ENCODE measurements at places on chromosomes 3 and 15.
A peak's percentile ranks its signal among the peaks of the same experiment; 100 is the strongest.

- no peak for DNase-seq
Observed at GRCh38 chr3:6680119-6680806, 180.7 kb upstream of the GRM7 start.

DNA sequence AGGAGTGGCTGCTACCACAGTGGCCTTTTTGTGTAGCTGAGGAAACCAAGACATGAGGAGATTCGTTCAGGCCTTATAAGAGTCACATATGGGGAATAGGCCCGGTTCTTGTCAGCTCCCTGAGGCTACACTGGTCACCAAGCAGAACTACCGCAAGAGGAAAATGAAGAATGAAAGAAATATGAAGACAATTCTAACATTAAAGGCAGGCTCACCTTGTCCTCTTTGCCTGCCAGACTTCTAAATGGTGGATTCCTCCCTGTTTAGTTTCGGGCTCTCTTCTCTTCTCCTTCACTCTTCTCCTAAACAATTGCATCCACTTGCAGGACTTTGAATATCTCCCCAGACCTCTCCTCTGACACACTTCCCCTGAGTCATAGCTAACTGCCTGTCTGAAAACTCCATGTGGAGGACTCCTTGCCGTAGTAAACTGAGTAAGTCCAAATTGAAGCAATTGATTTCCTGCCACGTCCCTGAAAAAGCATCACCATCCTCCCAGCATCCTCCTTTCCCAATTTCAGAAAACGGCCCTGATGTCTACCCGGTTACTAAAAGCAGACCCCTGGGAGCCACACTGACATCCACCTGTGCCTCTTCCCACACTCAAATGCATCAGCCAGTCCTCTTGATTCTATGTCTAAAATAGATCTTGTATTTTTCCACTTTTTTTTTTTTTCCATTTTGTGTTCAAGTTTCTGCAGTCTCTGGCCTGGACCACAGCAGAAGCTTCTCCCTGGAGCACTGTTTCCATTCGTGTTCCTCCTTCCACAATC, 30.3 kb upstream of the VEPH1 start:
- no peak for DNase-seq

DNA sequence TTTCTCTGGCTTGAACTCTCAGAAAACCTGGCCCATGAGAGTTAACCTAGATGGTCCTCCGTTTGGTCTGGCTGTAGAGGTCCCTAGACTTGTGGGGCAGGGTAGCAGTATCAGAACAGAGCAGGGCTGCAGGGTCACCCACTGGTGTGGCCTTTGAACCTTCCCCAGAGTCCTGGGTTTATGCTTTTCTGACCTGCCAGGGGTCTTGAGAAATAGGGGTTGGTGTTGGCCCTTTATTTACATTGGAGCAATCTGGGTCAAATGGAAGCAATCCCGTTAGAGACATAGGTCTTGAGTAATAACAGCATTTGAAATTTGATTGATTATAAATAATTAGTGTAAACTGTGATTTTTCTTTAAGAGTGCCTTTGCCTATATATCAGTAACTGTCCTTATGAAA, 23.8 kb downstream of the DLEC1 start:
- DNase-seq: no peak

DNA sequence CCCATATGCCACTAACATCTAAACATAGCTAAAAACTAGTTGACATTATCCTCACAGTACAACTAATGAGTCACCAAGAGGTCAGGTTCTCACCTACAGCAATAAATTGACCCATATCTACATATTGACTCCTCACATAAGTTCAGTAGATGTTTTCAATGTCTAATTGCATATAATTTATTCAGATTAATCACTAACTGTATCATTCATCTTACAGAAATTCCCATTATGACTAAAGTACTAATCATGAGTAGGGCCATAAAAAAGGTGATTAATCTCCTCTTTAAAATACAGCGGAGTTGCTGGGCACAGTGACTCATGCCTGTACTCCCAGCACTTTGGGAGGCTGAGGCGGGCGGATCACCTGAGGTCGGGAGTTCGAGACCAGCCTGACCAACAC, 82.4 kb upstream of the ST3GAL6 start:
- no peak for DNase-seq

DNA sequence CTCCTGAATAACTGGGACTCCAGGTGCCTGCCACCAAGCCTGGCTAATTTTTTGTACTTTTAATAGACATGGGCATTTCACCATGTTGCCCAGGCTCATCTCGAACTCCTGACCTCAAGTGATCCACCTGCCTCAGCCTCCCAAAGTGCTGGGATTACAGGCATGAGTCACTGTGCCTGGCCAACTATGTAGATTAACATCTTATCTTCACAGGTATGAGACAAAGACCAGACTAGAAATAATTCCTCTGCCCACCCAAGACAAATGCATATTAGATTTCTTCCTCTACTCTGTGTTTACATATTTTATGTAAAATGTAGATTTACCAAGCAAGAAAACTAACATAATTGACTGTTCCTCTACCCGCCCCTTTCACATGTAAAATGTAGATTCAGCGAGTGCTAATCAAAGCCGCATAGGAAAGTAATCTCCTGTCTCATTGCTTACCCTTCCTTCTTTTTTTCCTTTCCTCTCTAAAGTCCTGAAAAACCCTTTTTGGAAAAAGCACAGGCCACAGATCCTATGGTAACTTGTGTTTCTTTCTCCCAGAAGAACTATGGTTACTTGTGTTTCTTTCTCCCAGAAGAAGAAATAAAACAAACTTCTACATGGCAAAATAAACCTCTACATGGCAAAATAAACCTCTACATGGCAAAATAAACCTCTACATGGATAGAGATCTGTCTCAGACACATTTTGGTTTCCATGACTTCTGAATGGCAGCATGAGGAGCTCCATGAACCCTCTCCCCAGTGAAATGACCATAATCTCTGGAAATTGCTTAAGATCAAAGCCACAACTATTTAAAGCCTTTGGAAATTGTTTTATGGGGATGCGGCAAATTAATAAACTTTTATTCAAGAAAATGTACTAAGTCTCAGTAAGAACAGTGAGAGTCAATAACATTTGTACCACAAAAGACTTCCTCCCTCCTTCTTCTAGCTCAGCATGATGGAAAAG, 9.1 kb upstream of the ABHD2 start:
- no peak for DNase-seq

- peak; percentile 7 for DNase-seq
Observed at GRCh38 chr15:64991536-64992135, 1.9 kb upstream of the SPG21 start.

GRCh38 chr15:95875121-95875643, 455.3 kb upstream of the NR2F2 start:
- DNase-seq: no peak

DNA sequence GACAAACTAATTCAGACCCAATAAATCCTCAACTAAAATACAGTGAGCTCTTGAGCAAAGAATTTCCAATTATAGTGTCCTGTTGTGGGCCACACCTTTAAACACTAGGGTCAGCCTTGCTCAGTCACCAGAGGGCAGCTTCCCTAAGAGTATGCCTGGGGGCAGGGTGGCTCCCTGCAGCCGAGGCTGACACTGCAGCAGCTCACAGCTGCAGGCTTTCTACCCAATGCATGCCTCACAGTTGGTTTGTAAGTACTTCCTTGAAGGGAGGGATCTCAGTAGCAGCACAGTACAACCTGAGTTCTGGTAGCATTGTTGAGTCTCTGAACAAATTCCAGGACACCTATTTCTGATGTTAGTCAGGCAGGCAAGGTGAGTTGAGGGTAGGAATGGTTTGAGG, 335.6 kb downstream of the TUSC7 start:
- DNase-seq: peak; percentile 72

- DNase-seq: peak; percentile 87
Observed at GRCh38 chr3:133821767-133822638, 16.4 kb downstream of the SRPRB start.

DNA sequence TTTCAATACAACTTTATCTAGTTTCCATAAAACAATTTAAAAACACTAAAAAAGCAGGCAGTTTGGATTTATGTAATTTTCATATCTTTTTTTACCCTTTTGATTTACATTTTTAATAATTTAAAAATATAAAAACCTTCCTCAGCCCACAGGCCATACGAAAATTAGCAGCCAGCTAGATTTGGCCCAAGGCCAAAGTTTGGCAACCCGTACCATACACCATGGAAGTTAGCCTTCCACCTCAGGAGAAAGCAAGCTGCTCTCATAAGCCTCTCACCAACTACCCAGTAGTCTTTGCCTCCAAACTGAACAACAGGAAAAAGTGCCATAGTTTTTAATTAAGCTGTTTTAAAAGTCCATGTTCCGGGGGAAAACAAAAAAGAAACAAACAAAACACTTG, 107.3 kb upstream of the TRIM42 start:
- no peak for DNase-seq

GRCh38 chr3:178718995-178719635, 182.9 kb downstream of the KCNMB2 start:
- DNase-seq: no peak

DNA sequence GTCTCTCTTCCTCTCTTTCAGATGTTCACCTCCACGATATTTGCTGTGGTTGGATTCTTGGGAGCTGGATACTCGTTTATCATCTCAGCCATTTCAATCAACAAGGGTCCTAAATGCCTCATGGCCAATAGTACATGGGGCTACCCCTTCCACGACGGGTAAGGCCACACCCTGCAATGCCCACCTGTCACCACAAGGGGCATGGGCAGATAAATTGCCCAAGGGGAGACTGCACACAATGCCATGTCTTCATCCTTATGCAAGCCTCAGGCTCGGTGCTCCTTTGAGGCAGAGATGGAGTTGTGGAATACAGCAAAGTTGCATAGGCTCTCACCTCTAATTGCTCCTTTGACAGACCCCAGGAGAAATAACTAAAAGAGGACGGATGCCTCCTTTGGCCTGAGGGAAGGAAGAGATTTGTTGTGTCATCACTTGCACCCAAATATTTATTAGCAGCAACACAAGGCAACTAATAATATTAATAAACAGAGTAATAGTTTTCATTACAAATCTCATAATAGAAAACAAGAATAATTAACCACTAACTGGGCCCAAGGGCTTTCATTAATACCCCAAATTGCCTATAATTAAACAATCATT, 13.2 kb downstream of the TM4SF4 start:
- DNase-seq: peak; percentile 53

DNA sequence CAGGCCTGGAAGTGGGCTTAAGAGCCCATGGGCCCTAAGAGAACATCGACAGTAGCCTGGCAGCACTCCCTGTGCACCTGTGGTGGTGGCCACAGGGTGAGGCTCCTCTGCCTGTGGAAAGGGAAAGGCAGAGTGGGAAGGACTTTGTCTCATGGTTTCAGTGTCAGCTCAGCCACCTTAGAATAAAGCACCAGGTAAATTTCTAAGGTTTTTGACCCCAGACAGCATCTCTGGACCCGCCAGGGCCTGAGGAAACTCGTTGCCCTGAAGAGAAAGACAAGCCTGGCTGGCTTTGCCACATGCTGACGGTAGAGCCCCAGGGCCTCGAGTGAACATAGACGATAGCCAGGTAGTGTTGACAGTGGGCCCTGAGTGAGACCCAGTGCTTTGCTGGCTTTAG, 22.1 kb downstream of the GOLGA6A start:
- DNase-seq: no peak

DNA sequence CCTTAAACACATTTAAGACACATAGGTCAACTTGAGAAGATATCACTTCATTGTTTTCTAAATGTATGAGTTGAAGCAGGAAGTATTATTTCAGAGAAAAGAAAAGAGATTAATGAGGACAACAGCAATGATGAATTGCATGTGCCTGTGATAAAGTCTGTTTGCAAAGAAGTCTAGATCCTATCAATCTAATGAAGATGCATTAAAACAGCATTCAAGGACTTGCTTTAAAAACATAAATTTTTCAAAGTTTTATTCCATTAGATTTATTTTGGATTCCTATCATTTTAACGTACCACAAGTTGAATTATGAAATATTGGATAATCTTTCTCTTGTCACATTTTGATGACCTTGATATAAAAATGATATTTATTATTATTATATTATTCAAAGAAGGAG, 642.5 kb upstream of the CCDC54 start:
- DNase-seq: no peak

GRCh38 chr15:101004500-101004899, 85.3 kb downstream of the LRRK1 start:
- no peak for DNase-seq

DNA sequence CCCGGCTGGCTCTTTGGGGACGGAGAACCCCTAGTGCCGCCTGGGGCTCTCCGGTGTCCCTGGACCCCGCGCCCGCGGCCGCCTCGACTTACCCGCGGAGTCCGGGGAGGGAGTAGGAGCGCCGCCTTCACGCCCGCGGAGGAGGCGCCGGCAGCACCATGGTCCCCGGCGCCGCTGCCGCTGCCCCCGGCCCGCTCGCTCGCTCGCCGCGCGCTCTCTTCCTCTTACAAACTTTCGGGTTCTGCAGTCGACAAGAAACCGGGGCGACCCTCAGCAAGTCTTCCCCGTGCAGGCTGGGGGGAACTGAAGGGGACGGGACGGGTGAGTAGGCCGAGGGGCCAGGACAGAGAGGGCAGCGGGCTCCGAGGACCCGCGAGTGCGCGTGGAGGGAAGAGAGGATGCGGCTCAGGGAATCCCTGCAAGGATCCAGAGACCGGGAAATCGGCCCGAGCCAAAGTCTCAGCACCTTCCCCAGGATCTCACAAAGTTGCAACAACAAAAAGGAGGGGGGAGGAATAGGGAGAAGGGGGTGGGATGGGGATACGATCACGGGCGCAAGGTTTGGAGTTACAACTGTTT, 2.0 kb downstream of the FOXP1 start:
- peak; percentile 47 for DNase-seq

DNA sequence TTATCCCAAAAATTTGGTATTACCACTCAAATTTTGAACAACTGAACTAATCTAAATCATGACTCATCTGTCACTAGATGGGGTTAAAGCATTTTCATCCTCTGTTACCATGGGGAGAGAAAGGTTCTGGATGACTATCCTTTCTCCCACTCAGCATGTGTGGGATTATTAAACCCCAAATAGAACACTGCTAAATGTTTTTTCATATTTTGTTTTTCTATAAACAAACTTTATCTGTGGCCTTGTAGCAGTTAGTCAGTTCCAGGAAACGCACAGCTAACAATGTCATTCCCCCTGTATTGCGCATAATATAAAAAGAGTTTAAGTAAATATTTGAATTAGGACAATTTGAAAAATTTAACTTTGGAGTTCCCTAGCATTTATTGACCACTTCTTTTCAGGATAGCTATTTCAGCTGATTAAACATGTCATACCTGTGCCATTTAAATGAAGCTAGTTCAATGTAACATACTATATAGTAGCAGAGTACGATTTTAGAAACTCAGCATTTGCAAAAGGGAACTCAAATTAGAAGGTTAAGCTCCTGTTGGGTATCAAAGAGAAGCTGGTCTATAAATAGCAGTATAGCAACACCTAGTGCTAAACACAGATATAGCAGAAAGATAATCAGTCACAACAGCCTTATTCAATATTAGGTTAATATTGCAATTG, 9.2 kb upstream of the TMEM212 start:
- DNase-seq: peak; percentile 57
